ENCODE measurements at places on chromosomes 5 and 9.

DNA sequence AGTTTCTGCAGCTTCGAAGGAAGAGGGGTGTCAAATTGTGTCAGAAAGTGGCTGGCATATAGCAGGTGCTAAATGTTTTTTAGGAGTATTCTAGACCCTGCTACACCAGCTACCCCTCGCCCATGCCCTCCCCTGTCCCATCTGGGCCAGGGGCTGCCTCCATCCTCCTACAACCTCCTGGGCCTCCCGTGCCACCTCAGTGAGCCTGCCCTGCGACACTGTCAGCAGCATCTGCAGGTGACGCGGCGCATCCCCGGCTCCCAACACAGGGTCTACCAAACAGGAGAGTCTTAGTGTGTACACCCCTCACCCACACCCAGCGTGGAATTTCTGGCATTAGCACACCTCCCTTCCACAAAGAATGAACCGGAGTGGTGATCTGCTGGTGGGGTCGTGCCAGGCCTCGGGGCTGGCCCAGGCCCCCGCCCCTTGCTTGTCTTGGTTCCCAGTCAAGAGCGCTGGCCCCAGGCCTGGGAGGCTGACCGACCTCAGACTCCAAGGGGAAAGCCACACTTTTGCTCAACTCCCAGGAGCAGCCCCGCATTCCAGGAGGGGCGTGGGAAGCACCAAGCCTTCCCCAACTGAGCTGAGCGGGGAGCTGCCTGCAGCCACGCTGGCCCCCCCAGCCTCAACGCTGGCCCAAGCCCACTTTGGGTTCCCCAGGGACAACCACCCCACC is 55.2 kb downstream of the NEURL1B start:
- no peak for DNase-seq
- H3K27ac ChIP-seq, result peak overlapping the region; percentile 63
- H3K27me3 ChIP-seq, result no peaks in the 10 kb centered on the region
- no peaks in the 10 kb centered on the region for H3K4me1 ChIP-seq
- H3K4me3 ChIP-seq, result no peak overlapping the region

GRCh38 chr9:84153885-84154284 is 173.3 kb downstream of the RMI1 start:
- no peak overlapping the region for H3K4me3 ChIP-seq
- no peak for DNase-seq
- no peaks in the 10 kb centered on the region for H3K36me3 ChIP-seq
- H3K4me1 ChIP-seq, result no peaks in the 10 kb centered on the region

GRCh38 chr5:154118893-154119336 is 71.6 kb upstream of the GALNT10 start:
- no peaks in the 10 kb centered on the region for H3K27me3 ChIP-seq
- DNase-seq, result no peak
- no peak overlapping the region for H3K4me3 ChIP-seq
- H3K27ac ChIP-seq, result no peak overlapping the region
- no peaks in the 10 kb centered on the region for H3K4me1 ChIP-seq
- no peaks in the 10 kb centered on the region for H3K36me3 ChIP-seq

DNA sequence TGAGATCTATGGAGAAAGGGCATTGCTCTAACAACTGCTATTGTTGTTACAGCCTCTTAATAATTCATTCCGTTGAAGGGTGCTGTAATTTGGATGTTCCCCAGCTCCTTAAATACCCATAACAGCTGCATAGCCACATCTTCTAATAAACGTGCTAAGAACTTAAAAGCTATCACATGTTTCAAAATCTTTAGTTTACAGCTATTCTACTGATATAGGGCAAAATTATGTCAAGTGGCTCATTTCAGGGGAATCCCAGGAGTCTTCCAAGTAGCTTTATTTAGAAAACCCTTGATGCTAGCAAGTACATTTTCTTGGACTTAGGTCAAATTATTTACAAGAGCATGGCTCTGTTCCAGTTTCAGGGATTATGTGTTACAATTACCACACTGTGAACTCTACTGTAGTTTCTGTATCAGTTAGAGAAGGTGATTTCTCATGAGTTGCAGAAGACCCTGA is 990.4 kb upstream of the ACO1 start:
- DNase-seq, result peak; percentile 77
- H3K36me3 ChIP-seq, result no peaks in the 10 kb centered on the region
- peaks cover 5% of the 10 kb centered on the region for H3K4me1 ChIP-seq
- H3K27ac ChIP-seq, result no peak overlapping the region

DNA sequence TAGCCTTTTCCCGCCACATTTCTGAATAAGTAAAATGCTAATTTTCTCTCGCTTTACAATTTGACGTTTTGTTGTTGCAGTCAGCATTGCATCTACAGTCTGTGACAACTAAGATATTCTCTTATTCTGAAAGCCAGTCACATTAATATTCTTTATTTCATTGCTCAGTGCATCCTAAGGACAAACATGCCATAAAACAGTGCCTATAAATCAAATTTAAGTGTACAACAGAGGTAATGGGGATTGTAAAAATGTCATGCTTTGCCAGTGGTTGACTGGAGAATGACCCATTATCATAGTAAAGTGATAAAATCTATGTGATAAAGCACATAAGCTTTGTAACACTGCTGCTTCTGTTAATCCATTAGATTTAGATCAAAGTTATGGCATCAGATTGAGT is 1850.0 kb upstream of the ACO1 start:
- no peak for DNase-seq
- H3K36me3 ChIP-seq, result no peaks in the 10 kb centered on the region
- no peaks in the 10 kb centered on the region for H3K4me1 ChIP-seq
